ENCODE measurements at places on chromosomes 1 and 21.

DNA sequence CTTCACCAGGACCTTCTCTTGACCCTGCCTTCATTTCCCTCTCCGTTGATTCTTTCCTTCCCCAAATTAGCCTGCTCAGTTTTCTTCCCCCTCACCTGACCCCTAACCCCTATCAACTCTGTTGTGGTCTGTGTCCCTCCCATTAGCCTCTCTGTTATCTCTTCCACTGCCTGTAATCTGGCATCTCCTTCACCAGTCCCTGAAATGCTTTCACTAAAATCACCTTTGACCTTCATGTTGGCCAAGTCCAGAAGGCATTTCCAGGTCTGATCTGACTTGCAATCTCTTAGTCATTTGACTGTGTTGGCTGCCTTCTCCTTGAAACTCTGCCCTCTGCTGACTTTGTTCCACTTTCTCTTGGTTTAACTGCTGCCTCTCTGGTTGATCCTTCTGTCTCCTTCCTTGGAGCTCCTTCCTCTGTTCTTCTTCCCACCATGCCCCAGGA lies 28.2 kb downstream of the ATP8B2 start:
- DNase-seq = peak; percentile 50

DNA sequence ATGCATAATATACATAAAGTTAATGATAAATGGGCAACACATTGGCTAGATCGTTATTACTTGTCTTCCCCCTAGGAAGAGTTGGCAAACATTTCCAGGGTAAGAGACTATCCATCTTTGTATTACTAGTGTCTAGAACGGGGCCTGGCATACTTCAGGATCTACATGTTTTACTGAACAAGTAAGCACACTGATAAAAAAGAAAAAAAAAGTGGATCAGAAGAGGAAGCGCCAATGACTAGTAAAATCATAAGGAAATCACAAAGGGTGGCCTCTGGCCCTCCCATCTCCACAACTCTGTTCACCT lies 482 bp downstream of the TM2D1 start:
- no peak for DNase-seq

DNA sequence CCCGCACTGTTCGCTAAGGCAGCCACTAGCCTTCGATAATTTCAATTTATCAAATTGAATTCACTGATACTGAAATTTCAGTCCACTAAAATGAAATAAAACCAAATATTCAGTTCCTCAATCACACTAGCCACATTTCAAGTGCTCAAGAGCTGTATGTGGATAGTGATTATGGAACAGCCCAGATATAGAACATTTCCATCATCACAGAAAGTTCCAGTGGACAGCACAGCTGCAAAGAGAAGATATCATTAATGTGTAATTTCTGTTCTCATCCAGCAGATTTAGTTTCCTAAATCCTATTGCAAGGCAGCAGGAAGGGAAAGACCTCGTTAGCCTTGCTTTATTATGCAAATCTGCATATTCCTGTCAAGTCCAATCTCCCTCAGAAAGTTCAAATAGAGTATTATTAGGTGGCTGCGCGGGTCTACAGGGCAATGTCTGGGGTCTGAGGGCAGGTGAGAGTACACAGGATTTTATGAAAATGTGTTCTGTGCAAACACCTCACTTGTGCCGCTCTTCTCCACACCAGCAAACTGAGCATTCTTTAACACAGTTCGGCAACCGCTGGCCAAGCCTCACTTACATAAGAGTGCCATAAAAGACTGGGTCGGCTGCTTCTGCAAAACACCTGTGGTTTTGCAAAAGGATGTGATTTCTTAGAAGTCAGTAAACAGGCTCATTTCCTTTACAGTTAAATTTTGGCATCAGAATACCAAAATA lies 22.4 kb downstream of the CAPZB start:
- DNase-seq = no peak

GRCh38 chr1:67489643-67490042 lies 59.4 kb upstream of the SERBP1 start:
- DNase-seq = no peak

DNA sequence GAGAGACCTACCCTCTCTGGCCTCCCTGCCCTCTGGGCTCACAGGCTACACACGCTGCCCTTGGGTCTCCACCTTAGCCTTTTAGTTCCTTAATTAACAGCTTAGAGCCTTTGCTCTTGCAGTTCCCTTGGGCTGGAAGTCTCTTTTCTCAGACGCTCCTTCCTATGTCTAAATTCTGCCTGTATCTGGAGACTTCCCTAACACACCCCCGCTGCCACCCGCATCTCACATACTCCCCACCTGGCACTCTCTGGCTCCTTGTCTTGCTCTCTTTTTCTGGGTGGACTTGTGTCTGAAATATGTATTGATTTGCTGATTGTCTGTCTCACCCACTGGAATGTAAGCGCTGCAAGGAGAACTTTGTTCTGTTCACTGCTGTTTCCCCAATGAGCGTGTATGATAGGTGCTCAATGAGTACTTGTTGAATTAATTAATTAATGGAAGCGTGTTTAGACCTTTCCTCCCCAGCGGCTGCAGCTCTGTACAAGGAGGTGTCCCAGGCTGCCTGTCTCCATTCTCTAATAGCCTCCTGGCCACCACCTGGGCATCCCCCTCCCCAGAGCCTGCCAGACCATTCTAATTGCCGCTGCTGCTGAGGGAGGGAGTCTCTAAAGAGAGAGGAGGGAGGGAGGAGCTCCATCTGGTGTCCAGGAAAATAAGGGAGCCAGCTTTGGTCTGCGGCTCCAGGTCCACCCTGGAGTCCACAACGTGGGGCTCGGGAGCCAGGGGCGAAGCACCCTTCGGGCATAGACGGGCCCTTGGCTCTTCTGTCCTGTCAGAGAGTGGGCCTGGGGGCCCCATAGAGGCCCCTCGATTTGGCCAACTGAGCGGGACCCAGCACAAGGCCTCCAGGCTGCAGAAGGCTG lies 95.4 kb downstream of the RNF220 start:
- DNase-seq = peak; percentile 9

DNA sequence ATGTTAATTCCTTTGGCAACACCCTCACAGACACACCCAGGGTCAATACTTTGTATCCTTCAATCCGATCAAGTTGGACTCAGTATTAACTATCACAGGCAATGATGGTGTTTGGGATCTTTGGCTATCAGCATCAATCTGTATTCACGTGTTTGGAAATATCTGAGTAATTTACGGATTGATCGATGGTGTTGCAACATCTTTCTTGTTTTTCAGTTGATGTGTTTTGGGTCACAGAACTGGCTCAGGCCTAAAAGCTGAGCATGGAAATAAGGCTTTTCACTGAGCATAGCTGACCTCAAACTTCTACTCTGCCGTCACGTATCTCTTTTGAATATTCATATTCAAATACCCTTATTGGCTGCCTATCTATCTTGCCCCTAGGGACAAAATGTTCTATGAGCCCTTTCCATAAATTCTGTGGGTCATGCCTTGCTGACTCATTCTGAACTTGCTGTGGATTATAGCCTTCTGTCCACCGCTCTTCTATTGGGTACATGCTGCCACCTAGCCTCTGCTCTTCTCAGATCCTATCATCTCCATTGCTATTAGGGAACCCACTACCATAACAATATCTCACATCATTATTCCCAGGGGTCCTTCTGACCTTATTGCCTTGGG lies 156.0 kb downstream of the PDE4B start:
- no peak for DNase-seq

GRCh38 chr21:20997636-20998455 lies at the start of gene NCAM2:
Gene NCAM2 (plus strand): TSS chr21:20998409.
- peak; percentile 23 for DNase-seq

DNA sequence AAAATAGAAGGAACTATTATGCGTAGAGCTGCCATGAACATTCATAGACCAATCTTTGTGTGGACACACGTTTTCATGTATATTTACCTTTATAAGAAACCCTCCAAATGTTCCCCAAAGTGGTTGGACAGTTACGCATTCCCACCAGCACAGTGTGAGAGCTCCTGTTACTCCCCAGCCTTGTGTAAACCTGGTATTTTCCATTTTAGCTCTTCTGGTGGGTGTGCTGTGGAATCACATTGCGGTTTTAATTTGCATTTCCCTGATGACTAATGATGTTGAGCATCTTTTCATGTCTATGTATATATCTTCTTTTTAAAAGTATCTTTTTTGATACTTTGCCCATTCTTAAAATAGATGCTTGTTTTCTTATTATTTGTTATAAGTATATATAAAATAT lies 3.2 kb upstream of the UBASH3A start:
- no peak for DNase-seq

Data from kidney capillary endothelial cell (primary cell).